ENCODE measurements at places on chromosomes 1 and 21. TPM values are rescaled to one million over a fixed set of nuclear protein-coding genes. Genes with fewer than 3 reads are reported as not detected.

ALPL gene
- total RNA-seq: 13.2 TPM

NBPF1 gene
- total RNA-seq: 19.4 TPM

SLC1A7 gene
- 0.58 TPM for total RNA-seq

KLF17 gene
- 0.19 TPM for total RNA-seq

NGF gene
- total RNA-seq: 16.9 TPM

HSPB7 gene
- 3.3 TPM for total RNA-seq
